SW480 (cell line): ENCODE measurements at places on chromosomes 13 and 19.
A peak's percentile ranks its signal among the peaks of the same experiment; 100 is the strongest.

DNA sequence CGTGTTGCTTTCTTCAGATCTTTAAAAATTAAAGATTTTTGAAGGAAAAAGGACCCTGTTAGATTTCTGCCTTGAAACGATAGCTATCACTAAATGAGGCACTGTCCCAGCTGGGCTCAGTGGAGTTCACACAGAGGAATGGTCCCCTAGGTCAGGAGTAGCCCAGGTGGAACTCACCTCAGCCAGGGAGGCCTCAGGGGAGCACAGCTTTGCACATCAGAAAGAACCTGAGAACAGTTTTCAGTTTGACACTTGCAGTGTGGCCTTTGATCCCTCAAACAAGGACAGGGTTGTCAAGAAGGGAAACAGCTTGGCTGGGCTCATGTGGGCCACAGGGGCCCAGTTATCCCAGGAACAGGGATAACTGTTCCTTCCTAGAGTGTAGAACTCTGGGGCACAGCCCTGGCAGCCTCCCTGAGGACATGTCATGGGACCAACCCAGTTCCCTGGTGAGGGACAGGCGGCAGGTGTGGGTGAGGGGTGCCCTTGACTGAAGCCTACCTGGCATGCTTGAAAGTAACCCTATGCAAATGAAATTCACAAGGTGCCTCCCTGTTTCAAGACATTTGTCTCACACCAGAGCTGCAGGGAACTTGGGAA is 59.4 kb downstream of the CHST8 start:
- DNase-seq = no peak

DNA sequence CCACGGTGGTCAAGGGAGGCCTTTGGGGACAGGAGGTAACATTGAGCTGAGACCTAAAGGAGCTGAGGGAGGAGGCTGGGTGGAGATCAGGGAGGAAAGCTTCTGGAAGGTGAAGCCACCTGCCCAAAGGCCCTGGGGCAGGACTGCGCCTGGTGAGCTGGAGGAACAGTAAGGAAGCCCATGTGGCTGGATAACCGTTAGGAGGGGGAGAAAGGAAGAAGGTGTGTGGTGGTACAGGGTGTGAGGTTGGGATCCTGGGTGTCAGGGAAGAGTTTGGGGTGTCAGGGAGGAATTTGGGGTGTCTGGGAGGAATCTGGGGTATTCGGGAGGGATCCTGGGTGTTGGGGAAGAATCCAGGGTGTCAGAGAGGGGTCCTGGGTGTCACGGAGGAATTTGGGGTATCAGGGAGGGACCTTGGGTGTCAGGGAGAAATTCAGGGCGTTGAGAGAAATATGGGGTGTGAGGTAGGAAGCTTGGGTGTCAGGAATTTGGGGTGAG is 695 bp downstream of the TICAM1 start:
- DNase-seq = no peak

DNA sequence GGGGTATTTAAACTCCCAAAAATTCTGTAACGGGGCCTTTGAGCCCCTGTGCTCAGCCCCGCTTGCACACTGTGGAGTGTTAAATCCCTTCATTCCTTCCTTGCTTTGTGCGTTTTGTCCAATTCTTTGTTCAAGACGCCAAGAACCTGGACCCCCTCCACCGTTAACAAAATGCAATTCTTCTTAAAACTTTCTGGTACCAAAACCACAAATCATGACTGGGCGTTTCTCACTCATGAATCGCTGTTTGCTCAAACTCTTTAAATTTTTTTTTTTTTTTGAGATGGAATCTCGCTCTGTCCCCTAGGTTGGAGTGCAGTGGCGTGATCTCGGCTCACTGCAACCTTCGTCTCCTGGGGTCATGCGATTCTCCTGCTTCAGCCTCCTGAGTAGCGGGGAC is 881 bp downstream of the ZNF20 start:
- no peak for DNase-seq

GRCh38 chr13:47027780-47028437 is 131.1 kb upstream of the HTR2A start:
- no peak for DNase-seq

DNA sequence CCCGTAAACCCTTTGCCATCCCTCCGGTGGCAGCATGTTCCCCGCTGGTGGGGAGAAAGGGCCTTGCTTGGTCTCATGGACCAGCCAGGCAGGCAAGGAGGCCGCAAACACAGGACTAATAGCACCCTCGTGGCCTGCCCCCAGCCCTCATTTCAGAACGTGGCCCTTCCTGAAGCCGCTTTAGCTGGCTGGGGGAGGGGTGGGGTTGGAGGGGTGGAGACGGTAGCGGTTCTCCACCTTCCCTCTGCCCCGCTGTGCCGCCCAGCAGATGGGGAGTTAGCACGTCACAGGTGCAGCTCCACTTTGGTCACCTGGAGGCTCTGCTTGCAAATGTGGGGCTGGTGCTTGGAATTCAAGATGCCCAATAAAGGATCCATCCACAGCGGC is 59.3 kb upstream of the URI1 start:
- no peak for DNase-seq

DNA sequence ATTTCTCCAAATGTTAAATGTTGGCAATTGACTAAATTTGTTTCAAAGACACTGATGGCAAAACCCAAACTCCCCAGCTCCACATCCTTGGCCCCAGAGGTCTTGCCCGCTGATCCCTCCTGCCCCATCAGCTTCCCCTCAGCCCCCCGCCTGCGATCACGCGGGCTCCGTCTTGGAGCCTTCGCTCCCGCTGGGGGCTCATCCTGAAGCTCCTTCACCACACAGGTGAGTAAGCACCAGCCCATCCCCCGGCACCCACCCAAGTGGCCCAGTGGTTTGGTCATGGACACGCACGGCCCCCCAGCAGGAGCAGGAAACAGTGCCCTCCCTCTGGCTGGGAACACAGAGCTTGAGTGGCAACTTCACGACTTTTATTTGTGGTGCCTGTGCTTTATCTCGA is 14.9 kb downstream of the EPS8L1 start:
- DNase-seq = no peak

DNA sequence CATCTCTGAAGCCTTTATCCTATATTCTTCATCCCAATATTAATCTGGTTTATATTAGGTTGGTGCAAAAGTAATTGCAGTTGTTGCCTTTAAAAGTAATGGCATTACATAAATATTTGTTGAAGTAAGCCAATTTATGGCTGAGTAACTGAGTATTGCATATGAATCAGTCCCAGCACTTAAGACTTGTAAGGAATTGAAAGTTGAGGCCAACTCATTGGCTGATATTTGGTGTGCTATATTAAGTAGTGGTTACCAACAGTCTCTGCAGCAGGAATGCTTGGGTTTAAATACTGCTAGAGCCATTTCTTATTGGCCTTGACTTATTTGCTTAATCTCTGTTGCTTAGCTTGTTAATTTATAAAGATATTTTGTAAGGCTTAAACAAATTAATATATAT is 460.7 kb downstream of the GPC6 start:
- no peak for DNase-seq

DNA sequence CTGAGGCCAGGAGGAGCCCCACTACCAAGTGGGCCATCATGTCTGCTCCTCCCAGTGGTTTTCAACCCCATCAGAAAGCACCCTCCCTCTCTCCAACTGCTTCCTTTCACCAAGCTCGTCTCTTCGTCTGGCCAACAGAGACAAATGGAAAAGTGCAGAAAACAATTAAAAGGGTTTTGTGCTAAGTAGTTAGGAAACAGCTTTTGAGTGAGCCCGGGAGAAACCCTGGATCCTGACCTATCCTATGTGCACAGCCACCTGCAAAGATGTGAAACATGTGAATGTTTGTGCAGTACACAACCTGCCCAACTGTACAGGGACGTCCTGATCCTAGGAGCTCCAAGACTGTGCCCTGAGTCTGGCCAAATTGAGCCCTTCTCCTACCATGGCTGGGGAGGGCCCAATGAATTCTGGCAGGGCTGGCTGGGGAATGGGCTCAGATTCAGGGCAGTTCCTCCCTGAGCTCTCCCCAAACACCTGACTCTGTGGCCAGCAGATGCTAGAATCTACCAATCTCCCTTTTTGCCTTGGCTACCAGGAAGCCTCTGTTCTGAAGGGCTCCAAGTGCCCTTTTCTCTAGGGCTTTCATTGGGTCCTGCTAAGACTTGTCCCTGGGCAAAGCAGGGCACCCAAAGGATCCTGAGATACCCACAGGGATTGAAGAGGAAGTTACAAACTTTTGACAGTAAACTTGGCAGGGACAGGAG is 7.9 kb downstream of the TLE5 start:
- no peak for DNase-seq

DNA sequence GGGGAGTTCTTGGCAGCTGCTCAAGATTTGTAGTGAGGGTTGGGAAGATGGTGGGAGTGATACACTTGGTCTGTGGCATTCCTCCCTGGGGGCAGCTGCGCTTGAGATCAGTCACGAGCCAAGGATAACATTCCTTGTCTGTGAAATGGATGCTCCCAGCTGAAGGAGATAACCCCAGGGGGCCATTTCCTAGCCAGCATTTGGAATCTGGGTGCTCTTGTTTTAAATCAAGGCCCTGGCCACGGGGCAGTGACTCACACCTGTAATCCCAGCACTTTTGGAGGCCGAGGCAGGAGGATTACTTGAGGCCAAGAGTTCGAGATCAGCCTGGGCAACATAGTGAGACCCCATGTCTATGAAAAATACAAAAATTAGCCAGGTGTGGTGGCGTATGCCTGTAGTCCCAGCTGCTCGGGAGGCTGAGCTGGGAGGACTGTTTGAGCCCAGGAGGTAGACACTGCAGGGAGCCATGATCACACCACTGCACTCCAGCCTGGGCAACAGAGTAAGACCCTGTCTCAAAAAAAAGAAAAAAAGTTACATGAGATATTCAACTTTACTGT is 4.6 kb downstream of the PKN1 start:
- DNase-seq = no peak

GRCh38 chr19:53655042-53655665 is 23.4 kb downstream of the DPRX start:
- no peak for DNase-seq

GRCh38 chr19:38806371-38806770 is 6.4 kb downstream of the LGALS4 start:
- no peak for DNase-seq

- peak; percentile 77 for DNase-seq
Measured at GRCh38 chr19:53881482-53882390, at the start of gene PRKCG. Gene PRKCG, plus strand, starts transcription at chr19:53882197. Its CDS starts 298 bp downstream, at chr19:53882495.

DNA sequence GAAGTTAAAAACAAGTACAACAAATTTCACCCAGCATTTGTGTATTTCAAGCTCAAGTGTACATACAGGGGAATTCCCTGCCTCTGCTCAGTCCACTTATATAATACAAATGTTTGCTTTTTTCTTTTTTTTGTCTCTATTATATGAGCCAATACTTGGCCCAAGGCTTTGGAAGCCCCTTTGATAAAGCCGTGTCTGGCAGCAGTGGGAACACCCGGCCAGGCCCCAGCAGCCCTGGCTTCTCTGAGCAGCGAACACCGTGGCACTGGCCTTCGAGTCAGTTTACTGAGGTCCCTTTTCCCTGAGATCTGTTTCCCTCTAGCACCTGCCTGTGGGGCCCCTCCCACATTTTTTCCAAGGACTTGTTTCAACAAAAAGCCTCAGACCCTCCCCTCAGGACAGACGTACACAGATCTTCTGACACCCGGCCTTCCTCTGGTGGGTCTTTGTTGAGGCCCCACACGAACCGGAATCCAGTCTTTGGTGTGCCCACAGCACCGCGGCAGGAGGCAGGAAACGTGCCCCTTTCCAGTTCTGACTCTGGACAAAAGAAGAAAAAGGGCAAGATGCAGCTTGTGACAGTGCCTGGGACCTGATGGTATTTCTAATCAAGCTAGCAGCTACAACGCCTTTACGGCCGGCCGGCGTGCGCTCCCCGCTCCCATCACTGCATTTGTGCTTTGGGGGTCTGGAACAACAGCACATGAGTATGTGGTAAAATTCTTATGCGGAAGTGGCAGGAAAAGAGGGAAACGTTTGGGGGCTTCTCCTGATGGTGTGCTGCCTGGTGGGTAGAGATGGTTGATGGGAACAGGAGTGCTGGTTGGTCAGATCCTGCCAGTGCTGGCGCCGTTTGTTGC is 13.8 kb downstream of the SIPA1L3 start:
- no peak for DNase-seq

DNA sequence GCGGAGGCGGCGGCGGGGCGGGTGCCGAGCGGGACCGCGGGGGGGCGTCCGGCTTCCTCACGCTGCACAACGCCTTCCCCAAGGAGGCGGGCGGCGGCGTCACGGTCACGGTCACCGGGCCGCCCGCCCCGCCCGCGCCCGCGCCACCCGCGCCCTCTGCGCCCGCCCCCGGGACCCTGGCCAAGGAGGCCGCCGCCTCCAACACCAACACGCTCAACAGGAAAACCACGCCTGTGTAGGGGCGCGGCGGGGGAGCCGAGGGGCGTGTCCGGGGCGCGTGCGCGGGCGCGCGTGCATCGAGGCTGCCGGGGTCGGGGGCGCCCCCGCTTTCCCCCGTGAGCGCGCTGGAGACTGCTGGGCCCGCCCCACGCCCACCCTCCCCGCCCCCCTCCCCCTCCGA is 8.8 kb upstream of the CACNG6 start:
- no peak for DNase-seq

DNA sequence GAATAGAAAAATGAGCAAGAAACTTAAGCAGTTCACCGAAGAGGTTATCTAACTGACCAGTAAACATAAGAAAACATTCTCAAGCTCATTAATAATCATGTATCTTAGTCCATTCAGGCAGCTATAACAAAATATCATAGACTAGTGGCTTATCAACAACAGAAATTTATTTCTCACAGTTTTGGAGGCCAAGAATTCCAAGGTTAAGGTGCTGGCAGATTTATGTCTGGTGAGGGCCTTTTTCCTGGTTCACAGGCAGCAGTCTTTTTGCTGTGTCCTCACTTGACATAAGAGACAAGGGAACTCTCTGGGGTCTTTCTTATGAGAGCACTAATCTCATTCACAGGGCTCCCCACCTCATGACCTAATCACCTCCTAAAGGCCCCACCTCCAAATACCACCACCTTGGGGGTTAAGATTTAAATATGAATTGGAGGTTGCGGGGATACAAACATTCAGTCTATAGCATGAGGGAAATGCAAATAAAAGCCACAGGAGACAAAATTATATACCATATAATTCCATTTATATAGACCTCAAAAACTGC is 123.6 kb downstream of the ZAR1L start:
- no peak for DNase-seq

DNA sequence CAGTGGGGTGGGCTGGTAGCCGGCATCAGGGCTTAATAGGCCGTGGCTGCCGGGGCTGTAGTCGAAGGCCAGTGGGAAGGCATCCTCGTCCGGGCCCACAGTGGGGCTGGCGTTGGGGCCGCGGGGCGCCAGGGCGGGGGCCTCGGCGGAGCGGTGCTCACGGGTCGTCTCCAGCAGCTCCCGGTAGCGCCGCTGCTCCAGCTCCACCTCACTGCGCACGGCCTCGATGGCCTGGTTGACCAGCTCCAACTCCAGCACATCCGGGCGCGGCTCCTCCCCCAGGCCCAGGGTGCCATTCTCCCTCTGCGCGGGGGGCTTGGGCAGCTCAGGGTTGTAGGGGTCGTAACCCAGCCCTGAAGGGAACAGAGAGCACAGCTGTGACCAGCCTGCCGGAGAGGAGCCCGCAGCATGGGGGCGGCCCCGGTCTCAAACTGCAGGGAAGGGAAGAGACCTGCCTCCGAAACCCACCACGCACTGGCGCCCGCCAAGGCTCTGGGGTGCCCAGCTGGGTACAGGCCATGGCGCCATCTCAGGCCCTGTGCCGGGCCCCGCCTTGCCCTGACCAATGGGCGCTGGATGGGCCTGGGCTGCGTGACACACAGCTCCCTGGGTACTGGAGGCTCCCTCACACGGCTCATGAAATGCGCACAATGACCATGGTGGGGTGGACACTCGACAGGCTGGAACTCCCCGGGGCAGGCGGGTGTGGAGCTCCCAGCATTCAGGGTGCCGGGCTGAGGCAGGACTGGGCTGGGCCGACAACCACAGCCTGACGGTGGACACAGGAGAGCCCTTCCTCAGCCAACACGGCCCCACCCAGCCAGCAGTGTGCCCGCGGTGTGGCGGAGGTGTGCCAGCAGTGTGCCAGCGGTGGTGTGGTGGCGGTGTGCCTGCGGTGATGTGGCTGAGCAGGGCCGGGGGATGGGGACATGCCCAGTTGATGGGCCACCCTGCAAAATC is 16.5 kb upstream of the ATP8B3 start:
- no peak for DNase-seq
